ENCODE measurements at places on chromosomes 11 and 22.

DNA sequence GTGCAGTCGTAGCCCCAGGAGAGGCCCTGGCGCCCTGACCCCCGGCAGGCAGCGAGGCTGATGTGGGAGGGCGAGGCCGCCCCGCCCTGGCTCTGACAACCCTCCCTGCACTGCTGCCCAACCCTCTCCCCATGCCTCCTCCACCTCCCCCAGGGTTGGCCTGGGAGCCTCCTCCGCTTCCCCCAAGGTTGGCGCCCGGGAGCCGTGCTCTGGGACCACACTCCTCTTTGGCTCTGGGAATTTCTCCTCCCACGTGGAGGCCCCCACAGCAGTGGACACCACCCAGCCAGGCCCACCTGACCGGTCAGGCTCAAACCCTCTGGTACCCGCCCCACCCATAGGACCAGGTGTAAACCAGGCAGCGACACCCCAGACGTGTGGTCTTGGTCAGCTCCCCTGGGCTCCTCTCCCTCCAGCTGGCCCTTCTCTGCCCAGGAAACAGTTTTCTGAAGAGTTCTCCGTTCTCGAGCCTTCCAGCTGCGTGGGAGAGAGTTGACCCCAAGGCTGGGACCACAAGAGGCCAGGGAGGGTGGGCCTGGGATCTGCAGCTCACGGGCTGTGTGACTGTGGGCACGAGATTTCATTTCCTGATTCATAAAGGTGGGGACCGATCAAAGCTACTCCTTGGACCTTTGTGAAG, 39.5 kb upstream of the BRSK2 start:
- DNase-seq = no peak

GRCh38 chr11:34145073-34145472, 39.6 kb downstream of the NAT10 start:
- no peak for DNase-seq

DNA sequence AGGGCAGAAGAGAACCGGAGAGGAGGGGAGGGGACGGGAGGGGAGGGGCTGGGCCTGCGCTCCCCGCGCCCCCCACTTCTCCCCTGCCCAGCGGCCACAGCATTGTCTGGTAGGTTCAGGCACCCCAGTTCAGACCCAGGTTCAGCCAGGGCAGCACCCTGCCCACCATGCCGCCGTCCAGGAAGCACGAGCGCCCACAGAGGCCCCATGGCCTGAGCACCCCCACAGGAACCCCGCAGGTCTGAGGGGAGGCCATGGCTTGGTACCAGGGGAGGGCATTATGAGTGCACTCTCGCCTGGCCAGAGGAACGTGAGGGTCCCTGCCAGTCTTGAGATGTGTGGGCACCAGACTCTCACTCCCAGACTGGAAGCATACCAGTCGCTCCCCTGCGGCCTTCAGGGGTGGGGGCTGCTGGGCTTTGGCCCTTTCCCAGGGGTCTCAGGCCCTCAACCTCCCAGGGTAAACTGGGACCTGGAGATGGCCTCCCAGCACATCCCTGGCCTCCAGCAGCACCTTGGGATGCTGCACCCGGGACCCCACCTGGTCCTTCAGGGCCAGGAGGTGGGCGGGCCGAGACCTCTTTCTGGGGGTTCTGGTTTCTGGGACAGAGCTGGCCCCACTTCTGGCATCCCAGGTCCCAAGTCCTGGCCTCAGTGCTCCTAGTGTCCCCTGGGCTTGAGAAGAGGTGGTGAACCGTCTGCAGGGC, 597 bp upstream of the PLXNB2 start:
- no peak for DNase-seq

- DNase-seq = no peak
Observed at GRCh38 chr11:45605051-45605450, 60.4 kb downstream of the CHST1 start.

DNA sequence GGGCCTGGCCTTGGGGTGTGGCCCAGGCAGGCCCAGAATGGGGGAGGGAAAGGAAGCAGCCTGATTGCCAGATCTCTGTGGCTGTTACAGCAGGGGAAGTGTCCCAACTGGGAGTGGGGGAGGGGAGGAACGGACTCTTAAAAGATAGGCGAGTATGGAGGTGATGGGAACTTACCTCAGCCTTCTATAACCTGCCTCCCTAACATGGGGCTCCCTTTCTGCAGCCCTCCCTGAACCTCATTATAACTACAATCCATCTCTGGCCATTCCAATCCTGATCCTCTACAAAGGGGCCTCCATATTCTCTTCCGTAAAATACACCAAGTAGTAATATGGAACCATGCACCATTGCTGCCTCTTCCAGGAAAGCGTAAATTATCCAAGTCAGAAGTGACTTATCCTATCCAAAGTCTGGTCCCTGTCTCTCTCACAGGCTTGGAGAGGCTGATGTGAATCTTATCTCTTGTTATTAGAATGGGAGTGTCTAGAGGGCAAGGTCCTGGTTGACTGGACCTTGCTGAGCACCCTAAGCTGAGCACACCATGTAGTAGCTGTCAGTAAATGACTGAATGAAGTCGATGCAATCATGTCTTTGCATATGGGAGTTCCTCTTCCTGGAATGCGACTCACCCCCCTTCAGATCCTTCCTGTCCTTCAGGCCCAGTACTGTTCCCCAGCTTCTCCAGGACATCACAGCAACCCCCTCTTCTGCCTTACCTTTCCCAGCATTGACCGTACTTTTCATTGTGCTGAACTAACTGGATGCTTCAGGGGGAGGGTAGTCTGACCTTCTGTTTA, 5.9 kb downstream of the RHOG start:
- DNase-seq = no peak

- DNase-seq = no peak
Observed at GRCh38 chr11:8062781-8063257, 18.2 kb upstream of the TUB start.

DNA sequence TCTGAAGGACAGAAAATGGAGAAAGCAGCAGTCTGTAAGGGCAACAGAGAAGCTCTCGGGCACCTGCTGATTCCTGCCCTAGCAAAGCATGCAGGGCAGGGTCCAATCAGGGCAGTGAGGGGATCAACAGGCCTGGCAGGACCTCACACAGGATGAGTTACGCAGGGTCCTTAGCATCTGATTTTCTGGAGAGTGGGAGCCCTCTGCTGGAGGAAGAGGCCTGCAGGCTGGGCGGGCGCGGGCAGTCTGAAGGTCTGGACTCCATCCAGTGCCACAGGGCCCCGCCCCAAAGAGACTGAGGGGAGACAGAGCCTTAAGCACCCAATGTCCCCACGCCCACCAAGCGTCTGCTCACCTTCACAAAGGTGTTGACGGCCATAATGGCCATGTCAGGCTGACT, 28.9 kb downstream of the AP1B1 start:
- no peak for DNase-seq

- DNase-seq = no peak
Observed at GRCh38 chr22:19480789-19481188, 1.1 kb downstream of the CDC45 start.

DNA sequence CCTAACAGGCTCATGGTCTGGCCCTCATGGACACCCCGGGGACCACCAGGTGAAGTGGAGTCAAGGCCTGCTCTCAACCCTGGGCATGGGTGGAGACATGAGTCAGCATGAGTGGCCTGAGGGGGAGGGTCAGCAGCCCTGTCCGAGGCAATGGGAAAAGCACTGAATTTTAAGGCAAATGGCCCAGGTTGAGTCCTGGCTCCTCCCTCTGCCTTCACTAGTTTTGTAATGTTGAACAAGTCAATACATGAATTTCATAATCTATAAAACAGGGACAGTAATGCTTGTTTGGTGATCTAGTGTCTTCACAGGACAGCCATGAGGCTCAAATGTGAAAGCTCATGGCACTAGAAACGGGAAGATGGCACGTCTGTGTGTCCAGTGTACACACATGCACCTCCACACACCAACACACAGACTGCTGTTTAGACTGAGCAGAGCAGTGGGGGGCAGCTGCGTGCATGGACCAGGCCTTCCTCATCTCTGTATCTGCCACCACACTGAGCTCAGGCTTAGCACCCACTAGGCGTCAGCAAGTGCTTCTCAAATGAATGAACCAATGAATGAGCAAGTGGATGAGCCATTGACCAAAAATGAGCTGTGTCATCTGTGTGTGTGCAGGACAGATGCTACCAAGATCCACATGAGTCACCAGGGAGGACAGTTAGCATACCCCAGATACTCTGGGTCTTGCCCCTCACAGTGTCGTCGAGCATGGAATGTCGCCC, 63.4 kb downstream of the NRXN2 start:
- no peak for DNase-seq

DNA sequence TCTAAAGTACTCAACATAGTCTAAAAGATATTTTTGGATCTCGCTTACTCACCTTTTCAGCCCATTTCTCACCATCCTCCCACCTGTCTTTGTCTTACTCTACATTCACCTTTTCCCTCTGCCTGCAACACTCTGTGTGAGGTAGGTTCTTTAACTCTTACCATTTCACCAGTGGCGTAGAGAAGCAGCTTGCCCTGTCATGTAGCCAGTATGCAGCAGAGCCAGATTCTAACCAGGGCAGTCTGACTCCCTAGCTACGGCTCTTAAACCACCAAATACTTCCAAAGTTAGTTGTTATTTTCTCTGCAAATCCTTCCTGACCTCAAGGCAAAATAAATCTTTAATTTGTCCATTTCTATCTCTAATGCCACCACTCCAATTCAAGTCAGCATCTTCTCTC, 7.5 kb downstream of the ALG8 start:
- no peak for DNase-seq

- DNase-seq = no peak
Observed at GRCh38 chr22:27534720-27535125, 266.8 kb downstream of the MN1 start.

- no peak for DNase-seq
Observed at GRCh38 chr11:64831411-64831891, 13.0 kb downstream of the CDC42BPG start.

GRCh38 chr11:109552376-109552775, 130.4 kb downstream of the C11orf87 start:
- DNase-seq = no peak
